ENCODE measurements at places on chromosomes 4 and X. TPM values are rescaled to one million over a fixed set of nuclear protein-coding genes. Genes with fewer than 3 reads are reported as not detected.

The ARAP2 gene
- total RNA-seq: 24.1 TPM

The LNX1 gene
- total RNA-seq: 2.5 TPM

DNA sequence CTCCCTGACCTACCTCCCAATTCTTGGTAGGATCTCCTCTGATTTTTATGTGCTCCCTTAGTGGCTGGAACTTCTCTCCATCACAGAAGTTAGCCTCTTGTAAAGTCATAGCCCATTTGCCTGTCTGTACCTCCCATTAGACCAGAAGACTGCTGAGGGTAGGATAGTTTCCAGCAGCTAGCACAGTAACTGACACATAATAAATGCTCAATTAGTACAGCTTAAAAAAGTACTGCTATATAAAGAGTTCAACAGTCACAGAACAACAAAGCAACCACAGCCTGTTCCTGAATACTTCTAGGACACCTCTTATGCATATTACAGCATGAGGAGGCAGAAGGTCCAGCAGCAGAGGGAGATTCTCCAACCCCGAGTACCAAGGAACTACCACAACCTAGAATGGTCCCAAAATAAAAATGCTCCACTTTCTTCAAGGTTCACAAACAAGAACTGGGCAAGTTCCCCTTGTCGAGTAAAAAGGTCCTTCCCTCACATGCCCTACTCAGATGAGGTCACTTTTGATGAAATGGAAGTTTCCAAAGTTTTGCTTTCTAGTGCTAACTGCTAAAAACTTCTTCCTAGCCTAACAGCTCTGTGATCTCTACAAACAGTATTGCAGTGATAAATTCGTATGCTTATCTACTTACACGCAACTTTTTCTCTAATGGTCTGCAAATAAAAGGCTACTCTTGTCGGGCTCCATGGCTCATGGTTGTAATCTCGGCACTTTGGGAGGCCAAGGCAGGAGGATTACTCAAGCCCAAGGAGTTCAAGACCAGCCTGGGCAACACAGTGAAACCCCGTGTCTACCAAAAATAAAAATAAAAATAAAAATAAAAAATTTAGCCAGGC, 12.8 kb downstream of the MECP2 start:
- DNase-seq: no peak

The PARM1 gene
- 0.63 TPM for total RNA-seq

The FGF2 gene
- 4.2 TPM for total RNA-seq

The CDS1 gene
- total RNA-seq: 1.6 TPM

The SORBS2 gene
- total RNA-seq: 3.3 TPM

The FBXW7 gene
- total RNA-seq: 21.6 TPM

DNA sequence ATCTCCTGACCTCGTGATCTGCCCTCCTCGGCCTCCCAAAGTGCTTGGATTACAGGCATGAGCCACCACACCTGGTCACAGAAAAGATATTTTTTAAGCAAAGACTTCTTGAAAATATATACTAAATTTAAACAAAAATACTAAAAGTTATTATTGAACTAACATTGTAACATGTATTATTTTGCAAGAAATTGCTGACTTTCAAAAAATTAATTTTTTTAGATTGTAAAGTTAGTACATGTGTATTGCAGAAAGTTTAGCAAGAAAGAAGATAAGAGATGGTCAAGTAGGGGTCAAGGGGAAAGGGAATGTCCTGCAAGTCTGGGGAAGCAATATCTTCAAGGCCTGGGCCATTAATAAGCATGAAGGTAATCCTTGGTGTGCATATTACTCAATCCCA, 54.3 kb upstream of the HPGDS start:
- DNase-seq: no peak
